Activated CD4-positive, alpha-beta T cell treated with anti-CD3 and anti-CD28 coated beads for 24 hours (primary cell): ENCODE measurements at places on chromosomes 12 and 14.

DNA sequence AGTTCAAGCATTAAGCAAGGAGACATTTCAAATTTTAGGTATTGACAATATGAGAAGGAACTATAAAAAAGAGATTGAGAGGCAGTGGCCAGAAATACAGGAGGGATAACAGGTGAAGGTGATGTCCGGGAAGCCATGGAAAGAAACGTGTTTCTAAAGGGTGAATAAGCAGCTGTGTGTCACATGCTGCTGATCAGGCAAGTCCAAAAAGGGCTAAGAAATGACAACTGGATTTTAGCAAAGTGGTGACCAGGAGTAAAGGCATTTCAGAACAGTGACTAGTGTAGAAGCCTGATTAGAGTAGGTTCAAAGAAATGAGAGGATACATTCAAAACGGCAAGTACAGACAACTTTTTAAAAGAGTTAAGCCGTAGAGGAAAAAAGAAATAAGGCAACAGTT is 204.3 kb upstream of the DIO2 start:
- DNase-seq, result no peak

DNA sequence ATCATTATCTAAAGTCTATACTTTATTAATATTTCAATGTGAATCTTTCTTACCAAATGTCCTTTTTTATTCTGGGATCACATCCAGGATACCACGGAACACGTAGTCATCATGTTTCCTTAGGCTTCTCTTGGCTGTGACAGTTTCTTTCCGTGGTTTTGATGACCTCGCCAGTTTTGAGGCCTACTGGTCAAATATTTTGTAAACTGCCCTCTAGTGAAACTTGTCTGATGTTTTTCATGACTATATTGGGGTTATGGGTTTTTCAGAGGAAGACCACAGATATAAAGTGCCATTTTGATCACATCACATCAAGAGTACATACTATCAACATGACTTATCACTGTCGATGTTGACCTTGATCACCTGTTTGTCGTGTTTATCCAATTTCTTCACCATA is 14.1 kb upstream of the SERPINA6 start:
- DNase-seq, result no peak

DNA sequence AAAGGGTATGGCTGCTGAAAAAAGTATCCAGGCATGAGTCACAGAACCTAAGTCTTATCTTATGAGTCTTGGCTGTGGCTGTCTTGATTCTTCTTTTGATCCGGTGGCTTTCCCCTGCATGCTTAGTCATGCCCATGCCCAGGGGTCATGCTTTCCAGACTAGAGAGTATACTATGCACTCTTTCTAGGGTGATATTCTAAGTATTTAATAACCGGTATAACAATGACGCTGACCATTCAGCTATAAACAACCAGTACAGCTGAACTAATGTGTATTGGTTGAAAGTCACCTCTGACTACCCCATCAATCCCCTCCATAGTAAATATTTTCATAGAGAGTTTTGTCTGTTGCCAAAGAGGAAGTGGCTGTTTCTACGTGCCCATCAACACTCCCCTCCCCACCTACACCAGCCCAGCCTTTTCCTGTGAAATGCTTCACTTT is 34.7 kb upstream of the NRXN3 start:
- DNase-seq, result no peak

- no peak for DNase-seq
Measured at GRCh38 chr12:26327975-26328644, 132.7 kb downstream of the SSPN start.

DNA sequence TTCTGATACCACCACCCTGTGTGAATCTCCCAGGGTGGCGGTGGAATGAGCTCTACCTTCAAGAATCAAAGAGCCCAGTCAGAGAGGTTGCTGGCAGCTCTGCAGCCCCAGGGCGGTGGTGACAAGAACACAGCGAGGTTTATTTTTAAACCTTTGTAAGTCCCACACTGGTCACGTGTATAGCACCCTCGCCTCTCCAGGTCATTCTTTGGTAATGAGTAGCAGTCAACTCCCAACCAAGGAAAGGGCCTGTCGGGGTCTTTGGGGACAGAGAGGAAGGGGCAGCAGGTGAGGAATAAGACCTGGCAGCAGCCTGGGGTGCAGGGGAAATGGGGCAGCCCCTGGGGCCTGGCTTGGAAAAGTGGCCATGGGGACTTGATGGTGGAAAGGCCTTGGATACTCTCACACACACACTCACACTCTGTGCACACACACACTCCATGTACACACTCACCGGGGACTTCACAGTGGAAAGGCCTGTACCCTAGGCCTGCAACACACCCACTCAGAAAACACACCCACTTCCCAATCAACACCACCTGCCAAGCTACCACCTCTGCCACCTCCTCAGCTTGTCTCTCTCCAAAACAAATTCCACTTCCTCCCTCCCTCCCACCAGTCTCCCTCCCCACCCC is 178.6 kb downstream of the DPF3 start:
- DNase-seq, result no peak

- DNase-seq, result no peak
Measured at GRCh38 chr12:113315358-113315757, 19.6 kb downstream of the SLC8B1 start.

DNA sequence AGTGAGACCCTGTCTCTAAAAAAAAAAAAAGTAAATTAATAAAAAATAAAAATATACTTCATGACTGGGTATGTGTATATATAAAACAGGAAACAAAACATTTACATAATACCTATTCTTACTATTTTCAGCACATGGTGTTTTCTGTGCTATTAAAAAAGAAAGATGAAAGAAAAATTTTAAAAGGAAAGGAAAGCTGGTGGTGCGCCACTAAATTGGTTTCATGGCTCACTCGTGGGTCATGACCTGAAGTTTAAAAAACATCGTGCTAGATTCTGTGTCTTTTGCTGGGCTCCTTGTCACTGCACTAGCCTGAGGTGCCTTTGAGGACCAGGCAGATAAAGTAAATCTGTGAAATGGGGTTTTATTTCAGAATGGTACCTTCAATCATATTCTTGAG is 69.8 kb downstream of the IFT43 start:
- DNase-seq, result no peak

- no peak for DNase-seq
Measured at GRCh38 chr12:129588142-129588541, 315.7 kb downstream of the TMEM132D start.
